Hematopoietic multipotent progenitor cell treated with erythropoietin and hydrocortisone succinate and interleukin-3 and kit ligand, for 17 days (in vitro differentiated cells): ENCODE measurements at places on chromosomes 2 and 18.

GRCh38 chr2:128786316-128786715 lies 467.6 kb upstream of the HS6ST1 start:
- DNase-seq = no peak

- DNase-seq = no peak
Observed at GRCh38 chr2:39188960-39189494, 54.7 kb downstream of the CDKL4 start.

DNA sequence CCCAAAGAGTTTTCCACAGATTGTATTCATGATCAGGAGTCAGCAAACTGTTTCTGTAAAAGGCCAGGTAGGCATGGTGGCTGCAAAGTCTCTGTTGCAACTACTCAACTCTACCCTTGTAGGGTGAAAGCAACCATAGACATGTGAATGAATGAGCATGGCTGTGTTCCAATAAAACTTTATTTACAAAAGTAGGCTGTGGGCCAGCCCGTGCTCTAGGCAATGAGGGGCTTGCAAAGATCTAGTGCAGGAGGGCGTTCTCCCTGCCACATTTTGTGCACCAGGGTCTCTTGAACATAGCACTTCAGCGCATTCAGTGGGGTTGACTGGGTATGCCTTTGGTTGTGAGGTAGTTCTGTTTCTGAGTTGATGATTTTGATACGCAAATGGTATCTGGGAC lies 85.8 kb downstream of the ST6GAL2 start:
- no peak for DNase-seq

DNA sequence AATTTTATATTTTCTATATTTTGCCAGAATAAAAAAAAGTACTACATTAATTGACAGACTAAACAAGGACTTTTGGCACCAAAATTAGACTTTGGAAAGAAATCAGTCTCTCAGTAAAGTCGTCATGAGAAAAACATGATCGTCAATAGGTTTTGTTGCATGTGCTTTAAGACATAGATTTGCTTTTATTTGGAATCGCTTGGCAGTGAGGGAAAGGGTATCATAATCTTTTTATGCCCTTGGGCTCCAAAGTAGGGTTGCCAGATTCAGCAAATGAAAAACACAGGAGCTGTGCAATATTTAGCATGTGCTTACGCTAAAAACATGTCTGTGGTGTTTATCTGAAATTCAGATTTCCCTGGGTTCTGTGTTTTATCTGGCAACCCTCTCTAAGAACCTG lies 177.6 kb downstream of the LAMA1 start:
- DNase-seq = no peak

- no peak for DNase-seq
Observed at GRCh38 chr2:26979741-26980140, 9.3 kb downstream of the MAPRE3 start.

DNA sequence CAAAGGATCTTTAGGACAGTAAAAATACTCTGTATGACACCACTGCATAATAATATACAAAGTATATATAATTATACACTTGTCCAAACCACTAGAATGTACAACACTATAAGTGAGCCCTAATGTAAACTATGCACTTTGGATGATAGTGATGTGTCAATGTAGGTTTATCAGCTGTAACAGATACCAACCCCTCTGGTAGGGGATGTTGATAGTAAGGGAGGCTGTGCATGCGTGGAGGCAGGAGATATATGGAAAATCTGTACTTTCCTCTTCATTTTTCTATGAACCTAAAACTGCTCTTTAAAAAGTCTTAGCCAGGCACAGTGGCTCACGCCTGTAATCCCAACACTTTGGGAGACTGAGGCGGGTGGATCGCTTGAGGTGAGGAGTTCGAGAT lies 37.5 kb upstream of the SP3 start:
- DNase-seq = no peak

DNA sequence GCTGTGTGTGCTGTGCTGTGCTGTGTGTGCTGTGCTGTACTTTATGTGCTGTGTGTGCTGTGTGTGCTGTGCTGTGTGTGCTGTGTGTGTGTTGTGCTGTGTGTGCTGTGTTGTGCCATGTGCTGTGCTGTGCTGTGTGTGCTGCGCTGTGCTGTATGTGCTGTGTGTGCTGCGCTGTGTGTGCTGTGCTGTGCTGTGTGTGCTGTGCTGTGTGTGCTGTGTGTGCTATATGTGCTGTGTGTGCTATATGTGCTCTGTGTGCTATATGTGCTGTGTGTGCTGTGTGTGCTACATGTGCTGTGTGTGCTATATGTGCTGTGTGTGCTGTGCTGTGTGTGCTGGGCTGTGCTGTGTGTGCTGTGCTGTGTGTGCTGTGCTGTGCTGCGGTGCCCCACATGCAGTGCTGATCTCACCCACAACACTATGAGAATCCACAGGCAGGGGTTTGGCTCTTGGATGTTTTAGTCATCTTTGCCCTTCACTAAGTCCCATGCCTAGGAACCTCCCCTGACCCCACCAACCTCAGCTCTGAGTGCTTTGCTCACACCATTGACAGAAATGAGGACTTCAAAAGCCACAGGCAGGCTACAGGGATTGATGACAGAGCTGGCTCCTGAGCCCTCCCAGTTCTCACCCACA lies 30.5 kb upstream of the MAL start:
- DNase-seq = no peak

DNA sequence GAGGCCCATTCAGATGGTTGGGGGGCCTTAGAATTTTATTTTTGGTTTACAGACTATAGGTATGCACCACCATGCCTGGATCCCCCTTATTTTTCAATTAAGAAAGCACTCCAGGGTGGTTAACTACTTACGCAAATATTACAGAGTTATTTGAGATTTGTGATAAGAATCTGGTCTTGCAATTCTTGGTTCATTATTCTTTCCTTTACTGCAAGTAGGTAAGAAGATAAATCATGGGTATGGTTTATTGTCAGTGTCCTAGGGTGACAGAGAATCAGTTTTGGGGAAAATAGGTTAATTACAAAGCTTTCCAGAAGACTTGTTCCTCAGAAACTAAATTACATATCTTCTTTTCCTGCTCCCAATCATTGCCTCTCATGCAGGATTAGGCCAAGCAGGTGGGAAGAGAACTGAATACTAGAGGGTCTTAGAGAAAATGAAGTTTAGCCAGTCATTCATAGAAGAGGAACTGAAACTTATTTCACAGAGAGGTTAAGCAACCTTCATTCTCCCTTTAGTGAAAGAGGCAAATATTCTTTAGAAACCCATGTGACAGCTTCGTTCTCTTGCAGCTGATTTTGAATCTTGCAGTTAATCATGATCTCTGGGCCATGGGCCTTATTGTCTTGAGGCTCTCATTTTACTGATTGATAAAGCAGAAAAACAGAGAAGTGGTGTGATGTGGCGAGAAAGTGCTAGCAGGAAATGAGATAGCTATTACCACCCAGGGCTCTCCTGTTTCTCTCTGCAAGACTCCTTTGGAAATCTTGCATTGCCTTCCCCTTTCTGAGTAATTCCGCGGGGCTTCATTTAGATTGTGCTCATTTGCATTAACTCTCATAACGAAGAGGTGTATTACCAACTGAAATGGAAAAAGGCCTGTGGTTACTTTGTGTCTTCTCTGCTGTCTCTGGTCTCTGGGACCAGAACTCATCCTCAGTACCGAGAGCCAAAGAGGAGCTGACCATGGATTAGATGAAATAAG lies 44.8 kb upstream of the ARHGAP25 start:
- no peak for DNase-seq

DNA sequence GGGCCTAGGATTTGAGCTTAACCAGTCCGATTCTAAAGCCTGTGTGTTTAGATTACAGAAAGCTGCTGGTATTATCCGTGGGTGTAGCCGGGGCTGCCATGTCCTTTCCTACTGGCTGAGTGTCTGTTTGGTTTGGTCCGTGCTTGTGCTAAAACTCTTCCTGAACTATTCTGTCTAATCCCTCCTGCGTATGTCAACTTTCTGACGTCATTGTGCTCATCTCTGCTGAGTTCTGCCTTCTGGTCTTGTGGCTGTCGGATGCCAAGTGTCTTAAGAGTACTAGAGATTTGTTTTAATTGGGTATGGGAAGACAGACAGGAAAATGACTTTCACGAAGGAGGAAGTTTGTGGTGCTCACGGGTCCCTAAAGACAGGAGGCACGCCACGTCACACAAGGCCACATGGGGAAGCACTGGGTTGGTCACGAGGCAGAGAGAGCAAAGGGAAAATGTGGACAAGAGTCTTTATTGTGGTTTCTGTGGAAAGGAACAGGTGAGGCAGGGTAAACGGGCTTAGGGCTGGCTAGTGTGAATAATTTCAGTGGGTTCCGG lies 31.8 kb upstream of the NTSR2 start:
- no peak for DNase-seq

- no peak for DNase-seq
Observed at GRCh38 chr2:134268265-134268664, 14.4 kb downstream of the MGAT5 start.

DNA sequence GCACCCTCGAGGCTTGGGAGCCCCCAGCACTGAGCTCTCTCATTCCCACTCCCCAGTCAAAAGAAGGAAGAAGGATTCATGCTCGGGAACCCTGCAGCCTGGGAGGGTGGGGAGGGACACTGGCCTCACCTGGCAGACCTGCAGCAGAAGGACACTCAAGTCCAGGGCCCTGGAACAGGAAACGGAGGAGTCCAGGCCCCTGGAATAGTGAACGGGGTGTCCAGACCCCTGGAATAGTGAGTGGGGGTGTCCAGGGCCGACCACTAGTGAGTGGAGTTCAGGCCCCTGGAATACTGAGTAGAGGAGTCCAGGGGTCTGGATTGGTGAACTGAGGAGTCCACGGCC lies 292.5 kb downstream of the NDUFA10 start:
- no peak for DNase-seq

DNA sequence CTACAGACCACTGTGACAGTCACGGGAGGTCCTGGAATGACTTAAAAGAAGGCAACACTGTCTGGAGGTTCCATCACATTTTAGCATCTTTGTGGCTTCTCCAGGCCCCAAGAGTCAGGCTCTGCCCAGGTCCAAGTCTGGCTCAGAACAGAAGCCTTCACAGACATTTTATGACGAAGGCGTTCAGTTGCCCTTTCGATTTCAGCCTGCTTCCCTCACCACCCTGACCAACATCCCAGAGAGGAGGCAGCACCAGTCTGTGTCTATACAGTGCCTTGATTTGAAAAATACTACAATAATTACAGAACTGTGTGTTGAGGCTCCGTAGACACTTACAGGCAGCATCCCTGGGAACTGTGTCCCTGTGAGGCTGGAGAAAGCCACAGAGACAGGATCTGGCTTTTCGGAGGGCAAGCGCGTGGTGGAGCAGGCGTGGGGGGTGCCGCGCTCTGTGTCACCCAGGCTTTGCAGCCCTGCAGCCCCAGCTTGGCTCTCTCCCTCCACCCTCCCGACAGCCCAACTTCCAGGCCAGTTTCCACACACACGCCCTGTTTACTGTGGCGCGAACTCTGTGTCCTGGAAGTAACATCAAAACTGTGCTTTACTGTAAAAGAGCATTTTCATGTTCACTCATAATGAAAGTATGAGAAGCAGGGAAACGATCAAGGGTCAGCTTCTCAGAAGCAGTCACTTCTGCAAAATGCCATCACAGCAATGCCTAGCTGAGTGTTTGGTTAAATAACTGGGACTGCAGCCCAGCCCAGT lies 153.5 kb upstream of the ALKAL2 start:
- DNase-seq = no peak

DNA sequence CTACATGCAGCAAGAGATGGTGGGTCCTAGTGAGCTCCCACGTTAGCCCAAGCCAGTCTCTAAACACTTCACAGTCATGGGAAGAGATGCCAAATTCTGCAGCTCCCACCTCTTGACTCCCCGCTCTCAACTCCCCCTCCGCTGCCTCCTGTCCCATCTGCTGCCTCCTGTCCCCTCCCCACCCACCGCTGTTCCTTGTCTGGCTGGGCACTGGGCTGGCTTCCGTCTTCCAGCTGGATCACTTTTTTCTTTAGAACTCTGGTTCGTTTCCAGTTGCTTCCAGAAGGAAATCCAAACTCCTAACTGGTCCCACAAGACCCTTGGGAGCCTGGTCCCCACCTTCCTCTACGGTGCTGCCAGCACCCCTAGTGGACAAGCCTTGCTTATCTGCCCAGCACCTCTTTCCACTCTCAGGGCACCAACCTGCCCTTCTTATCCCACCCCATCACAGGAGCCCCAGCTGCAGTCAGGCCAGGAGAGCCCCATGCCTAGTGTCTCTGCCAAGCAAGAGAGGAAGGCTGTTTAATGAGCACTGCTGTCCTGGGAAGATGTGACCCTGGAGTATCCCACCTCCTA lies 12.1 kb upstream of the TWIST2 start:
- no peak for DNase-seq
